ENCODE measurements at places on chromosomes 5 and 9. TPM values are rescaled to one million over a fixed set of nuclear protein-coding genes. Genes with fewer than 3 reads are reported as not detected.

DNA sequence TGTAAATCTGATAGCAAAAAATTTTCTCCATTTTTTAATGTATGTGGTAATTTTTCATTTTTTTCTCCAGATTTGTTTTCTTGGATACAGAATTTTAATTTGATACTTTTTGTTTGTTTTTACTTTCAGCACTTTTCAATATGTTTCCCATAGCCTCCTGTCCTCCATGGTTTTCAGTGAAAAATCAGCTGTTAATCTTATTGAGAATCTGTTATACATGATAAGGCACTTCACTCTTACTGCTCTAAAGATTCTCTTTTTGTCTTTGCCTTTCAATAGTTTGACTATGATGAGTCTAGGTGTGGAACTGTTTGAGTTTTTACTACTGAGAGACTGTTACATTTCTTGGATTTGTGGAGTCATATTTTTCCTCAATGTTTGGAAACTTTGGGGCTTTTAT is 455.7 kb upstream of the NUDT12 start:
- no peak for DNase-seq

DNA sequence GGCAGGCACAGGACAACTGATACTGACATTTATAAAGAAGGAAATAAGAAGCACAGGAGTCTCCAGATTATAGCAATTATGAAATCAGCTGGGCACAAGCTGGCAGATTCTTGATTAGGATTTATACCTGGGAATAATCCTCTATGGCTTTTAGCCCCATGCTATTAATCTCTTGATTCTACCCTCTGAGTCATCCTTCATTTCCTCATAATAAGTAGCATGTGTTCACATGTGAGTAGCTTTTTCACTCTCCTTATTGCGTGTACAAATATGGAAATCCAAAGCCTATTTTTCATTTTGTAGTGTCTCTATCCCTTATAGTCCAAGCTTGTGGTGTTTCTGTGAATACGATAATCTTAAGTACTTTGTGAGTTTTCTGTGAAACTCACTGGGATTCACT is 185.0 kb upstream of the PRLR start:
- DNase-seq = no peak

DNA sequence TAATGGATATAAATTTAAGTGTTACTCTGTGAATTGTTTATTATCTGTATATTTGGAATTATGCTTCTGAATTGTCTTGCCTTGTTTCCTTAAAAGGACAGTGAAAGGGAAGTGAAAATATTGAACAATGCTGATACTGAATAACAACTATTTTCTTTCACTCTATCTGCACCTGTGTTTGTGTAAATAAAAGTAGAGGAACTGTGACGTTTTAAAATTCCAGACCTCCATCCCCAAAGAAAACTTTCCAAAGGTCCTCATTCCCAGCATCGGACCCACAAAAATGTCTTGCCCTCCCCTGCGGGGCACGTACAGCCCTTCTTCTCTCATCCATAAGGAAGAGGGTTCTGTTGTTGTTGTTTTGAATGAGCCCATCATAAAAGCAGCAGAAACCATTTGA is 100.0 kb downstream of the NLN start:
- DNase-seq = no peak

The GRXCR2 gene
- total RNA-seq = not detected

The DMRT3 gene
- total RNA-seq = not detected

The KDM3B gene
- total RNA-seq = 64.8 TPM
